ENCODE measurements at places on chromosomes 7 and 10.
A peak's percentile ranks its signal among the peaks of the same experiment; 100 is the strongest.

DNA sequence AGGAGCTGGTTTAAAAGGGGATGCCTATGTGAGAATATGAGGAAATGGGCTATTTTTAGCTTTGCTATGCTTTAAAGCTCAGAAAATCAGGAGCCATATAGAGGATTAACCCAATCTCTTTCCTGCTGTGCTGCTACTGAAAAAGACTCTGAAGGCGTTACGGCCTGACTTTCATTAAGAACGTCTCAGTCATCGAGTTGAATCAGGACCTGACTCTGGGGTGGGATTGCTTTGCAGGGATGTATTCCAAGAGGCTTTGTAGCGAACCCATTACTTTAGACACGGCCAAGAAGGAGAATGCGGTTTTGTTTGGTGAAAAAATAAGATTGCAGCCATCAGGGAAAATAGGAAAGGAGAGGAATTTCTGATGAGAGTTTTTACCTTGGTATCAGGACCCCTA lies 426.9 kb downstream of the CCSER2 start:
- no peak for DNase-seq

GRCh38 chr10:102122450-102122849 lies 2.3 kb upstream of the LDB1 start:
- no peak for DNase-seq

- no peak for DNase-seq
These were observed 714.8 kb upstream of the POM121L12 start for GRCh38 chr7:52320610-52321009.

GRCh38 chr7:100506356-100506923 lies 22.7 kb downstream of the NYAP1 start:
- no peak for DNase-seq

DNA sequence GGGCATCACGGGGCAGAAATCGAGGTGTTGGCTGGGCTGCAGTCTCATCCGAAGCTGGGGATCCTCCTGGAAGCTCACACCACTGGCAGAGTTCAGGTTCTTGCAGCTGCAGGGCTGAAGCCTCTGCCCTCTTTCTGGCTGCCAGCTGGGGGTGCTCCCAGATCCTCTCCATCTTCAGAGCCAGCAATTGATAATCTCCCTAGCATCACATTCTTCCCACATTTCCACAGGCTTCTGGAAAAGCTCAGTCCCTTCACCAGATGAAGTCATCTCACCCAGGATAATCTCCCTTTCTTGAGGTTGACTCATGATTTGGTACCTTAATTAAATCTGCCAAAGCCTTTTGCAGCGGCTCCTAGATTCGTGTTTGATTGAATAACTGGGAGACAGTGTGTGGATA lies 55.2 kb downstream of the NRP1 start:
- no peak for DNase-seq

DNA sequence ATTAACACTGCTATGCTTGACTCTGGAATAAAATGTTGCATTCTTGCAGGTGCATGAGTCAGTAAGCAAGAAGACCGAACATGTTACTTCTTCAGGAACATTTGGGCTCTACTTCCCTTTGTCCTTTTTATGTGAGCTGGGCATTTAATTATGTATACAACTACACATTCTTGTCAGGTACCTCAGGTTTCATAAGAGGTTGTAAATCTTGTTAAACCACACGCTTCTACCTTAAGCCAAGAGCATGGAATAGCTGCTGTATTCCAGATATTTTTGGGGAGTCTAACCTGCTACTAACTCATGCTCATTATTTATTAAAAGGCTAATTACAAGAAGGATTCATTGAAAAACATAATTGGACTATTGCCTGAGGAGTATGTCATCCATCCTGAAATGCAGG lies 414.2 kb upstream of the KLF6 start:
- DNase-seq, result no peak

GRCh38 chr7:11584406-11585031 lies 247.5 kb downstream of the THSD7A start:
- DNase-seq, result no peak

GRCh38 chr10:118590334-118590733 lies 5.1 kb downstream of the PRLHR start:
- DNase-seq, result no peak

DNA sequence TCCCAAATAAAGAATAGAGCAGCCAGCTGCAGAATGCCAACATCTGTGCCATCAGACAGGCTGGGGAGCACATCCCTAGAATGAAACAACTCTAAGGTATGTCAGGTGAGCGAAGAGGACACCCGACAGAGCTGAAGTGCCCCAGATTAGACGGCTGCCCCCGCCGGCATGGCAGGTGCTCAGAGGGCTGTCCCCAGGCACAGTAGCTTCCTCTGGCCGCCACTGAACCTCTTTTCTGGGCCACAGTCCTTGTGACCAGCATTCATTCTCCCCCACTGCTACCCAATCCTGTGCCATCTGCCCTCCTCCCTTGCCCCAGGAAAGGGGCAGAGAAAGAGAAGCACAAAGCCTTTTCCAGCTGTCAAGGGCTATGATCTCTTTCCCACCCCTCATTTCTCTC lies 41.7 kb downstream of the RGS10 start:
- no peak for DNase-seq

- DNase-seq, result no peak
These were observed 418.6 kb upstream of the NPVF start for GRCh38 chr7:25646726-25647413.

DNA sequence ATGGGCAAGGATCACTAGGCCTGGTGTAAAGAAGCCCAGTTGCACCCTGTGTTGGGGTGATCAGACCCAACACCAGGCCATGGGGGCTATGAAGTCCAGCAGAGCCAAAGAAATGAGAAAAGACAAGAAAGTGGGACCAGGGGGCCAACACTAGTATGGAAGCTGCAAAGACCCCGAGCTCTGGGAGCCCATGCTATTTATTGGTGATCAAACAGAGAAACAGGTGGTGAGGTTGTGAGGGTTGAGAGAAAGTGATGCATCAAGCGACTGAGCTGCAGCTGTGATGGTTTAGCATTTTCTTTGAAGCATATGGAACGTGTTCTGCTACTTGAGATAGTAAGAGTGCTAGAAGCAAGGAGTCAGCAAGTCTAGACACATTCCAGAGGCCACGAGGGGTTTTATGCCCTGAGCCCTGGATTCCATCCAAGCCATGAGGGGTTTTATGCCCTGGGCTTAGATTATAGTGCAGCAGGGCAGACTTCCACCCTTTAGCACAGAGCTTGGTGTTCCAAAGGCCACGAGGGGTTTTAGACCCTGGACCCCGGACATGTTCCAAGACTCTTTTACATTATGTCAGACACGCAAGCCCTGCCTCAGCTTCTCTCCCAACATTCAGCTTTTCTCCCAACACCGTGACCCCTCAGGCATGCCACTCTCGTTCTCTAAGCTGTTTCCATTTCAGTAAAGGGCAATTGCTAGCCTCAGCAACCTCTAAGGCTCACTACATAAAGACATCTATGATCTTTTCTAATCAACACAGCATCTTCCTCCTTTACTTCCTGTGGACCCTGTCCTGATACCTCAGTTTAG lies 43.1 kb upstream of the GPAM start:
- DNase-seq, result no peak

DNA sequence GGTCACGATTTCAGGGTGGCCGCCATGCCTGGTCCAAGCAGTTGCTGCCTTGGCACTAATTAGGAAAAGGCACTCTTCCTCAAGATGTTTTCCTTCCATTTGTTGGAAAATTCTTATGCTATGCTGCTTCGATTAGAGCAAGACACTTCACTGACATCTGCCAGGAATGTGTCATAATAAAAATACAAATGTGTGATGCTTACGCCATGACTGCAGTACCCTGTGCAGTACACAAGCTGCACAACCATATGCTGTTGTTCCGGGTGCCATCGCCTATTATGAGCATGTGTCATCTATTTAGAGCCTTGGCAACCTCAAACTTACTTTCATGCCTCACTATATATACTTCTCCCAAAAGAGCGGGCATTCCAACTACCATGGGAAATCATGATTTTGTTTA lies 14.9 kb upstream of the MPP7 start:
- DNase-seq, result no peak

GRCh38 chr10:118687472-118687871 lies 67.3 kb downstream of the CACUL1 start:
- DNase-seq, result no peak

DNA sequence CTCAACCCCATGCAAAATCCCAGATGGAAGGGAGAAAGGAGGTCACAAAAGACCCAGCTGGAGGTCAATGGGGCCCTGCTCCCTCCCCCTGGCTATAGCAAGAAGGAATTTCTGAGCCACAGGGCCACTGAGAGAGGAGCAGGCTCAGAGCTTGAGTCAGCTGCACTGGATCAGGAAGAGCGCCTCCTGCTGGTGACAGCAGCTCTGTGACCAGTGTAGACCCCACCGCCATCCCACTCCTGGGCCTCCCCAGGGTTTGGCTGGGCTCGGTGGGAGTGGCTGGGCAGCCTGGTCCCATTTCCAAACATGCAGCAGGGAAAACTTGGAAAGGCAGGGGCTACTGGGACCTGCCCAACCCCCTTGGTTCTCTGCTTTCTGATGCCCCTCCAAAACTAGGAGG lies 31.5 kb upstream of the PRLHR start:
- no peak for DNase-seq

GRCh38 chr10:118116715-118117449 lies 70.1 kb upstream of the RAB11FIP2 start:
- DNase-seq, result no peak

- no peak for DNase-seq
These were observed 153.2 kb downstream of the NRBF2 start for GRCh38 chr10:63286340-63286739.

- no peak for DNase-seq
These were observed 442.4 kb downstream of the DNAJB6 start for GRCh38 chr7:157779206-157779605.

- DNase-seq, result no peak
These were observed 58.1 kb downstream of the NRP1 start for GRCh38 chr10:33276282-33276923.

GRCh38 chr10:5613481-5614154 lies 52.8 kb downstream of the ASB13 start:
- no peak for DNase-seq

GRCh38 chr7:70761711-70762328 lies 370.1 kb upstream of the GALNT17 start:
- no peak for DNase-seq

GRCh38 chr7:25855854-25856782 lies 295.9 kb upstream of the NFE2L3 start:
- DNase-seq, result no peak

DNA sequence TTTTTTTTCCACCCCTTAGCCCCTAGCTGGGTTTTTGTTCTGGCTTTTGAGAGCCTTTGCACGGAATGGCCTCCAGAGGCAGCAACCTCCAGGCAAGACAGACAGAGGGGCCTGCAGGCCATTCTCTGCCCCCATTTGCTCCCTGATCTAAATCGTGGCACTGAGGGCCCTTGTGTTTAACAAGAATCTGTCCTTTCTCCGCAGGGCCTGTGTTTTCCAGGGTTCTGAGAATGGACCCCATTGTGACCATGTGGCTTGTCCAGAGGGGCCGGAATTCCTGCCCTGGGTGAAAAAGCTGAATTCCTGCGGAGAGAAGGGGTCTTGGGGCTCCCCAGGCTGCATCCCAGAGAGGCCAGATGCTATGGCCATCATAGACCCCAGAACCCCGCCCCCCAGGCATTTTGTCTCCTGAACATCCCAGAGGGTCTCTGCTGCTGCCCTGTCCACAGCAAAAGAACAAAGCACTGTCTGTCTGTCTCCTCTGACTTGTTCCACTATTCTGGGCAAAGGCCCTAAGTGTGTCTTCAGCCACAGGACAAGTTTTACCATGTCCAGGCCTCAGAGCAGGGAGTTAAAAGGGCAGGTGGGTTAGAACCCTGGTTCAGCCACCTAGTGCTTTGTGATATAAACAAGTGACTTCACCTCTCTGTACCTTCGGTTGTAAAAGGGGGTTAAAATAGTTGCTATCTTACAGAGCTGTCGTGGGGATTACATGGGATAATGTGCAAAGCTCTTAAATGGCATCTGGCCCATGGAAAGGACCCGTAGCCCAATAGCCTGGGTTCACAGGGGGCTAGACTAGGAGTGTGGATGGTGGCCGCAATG lies 155.6 kb downstream of the SH3PXD2A start:
- DNase-seq, result no peak

DNA sequence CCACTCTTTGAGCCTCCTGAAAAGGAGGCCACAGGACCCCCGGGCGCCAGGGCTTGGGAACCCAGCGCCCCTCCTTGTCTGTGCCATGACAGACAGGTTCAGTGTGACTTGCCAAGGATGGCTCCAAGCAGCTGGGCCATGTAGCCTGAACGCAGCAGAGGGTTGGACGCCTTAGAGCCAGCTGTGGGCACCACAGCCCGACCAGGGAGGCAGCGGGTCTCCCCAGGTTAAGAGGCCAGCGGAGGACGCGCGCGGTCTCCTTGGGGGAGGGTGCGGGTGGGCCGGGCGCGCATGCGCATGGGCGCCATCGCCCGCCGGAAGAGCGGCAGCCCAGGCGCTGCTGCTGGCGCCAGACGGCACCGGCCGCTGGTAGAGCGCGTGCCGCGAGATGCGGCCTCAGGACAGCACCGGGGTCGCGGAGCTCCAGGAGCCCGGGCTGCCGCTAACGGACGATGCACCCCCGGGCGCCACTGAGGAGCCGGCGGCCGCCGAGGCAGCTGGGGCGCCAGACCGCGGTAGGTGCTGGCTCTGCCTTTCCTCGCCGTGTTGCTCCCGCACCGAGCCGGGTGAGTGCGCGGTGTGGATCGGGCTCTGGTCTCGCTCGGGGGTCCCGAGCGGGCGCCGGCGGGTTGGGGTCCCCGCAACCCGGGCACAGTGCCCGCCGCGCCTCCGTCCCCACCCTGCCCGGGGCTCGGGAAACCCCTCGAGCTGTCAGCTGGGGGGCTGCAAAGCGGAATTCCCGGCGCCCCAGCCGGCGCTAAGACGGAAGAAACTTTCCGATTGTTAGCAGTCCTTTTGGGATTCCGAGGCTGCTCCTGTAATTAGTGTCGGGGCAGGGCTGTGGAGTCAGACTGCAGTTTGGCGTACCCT lies at the start of gene SLC35G1:
SLC35G1 (plus strand) TSS at position 333 of the 870 bp plus-strand sequence; CDS start at position 389, 56 bp downstream.
- DNase-seq, result peak; percentile 74

DNA sequence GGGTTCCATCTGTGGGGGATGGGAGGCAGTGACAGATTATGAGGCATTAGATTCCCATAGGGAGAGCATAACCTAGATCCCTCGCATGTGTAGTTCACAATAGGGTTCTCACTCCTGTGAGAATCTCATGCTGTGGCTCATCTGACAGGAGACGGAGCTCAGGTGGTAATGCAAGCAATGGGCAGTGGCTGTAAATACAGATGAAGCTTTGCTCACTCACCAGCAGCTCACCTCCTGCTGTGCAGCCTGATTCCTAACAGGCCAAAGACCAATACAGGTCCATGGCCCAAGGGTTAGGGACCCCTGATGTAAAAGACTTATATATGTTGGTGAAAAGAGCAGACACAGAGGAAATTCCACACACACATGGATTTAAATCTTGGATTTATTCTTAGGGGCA lies 370.2 kb downstream of the NRG3 start:
- no peak for DNase-seq

DNA sequence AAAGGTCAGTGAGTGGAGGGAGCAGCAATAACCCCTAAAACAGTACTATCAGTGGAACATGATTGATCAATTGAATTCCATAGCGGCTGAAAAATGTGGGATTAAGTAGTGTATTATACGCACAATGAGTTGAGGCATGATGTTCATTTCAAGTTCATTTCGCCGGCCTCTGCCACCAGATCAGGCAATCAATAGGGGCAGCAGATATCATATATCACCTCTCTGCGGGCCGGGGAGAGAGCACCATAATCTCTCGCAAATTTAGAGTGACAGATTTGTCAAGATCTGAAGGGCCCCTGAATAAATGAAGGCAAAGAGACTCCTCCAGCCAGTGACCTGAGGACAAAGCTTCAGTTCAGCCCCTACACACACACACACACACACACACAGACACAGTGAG lies 58.5 kb downstream of the PAX2 start:
- no peak for DNase-seq

GRCh38 chr10:71243756-71244395 lies 31.5 kb downstream of the UNC5B start:
- no peak for DNase-seq

GRCh38 chr7:47435889-47436312 lies 146.0 kb downstream of the TNS3 start:
- DNase-seq, result no peak

Measured in CD4-positive, alpha-beta T cell treated with Interferon gamma for 1 hour (primary cell).